Amniotic stem cell (primary cell): ENCODE measurements at places on chromosomes 6 and 20.

DNA sequence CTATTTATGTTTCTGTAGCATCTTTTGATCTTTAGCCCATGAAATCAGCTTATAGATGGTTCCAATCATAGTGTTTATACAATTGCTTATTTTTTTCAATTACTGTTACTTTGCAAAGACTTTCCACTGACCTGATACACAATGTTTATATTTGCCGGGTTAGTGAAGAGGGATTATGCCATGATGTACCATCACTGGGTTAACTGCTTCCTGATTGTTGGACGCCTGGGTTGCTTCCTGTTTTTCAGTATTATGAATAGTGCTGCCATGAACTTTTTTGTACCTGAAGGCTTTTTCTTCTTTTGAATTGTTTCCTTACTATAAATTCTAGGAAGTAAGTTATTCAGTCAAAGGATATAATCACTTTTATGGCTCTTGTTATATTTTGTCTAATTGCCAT lies 6.9 kb downstream of the MANBAL start:
- no peak for DNase-seq

- DNase-seq, result no peak
Measured at GRCh38 chr6:143335865-143336264, 114.6 kb downstream of the ADAT2 start.

DNA sequence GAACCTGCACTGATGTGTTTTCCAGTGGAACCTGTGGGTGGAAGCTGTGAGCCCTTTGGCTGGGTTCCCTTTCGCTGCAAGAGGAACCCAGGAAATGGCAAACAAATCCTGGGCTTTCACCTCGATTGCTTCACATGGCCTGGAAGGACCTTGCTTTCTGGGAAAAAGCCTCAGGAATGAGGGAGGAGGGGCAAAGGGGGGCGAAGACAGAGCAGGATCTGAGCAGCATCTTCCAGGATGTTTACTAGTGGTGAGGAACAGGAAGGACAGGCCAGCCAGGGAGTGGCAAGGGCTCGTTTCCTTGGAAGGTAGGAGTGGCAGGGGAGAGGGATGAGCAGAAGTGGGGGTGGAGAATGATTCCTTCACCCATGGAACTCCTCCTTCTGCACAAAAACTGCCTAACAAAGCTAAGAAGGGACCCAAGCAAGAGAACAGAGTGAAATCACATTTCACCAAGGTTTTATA lies 5.9 kb downstream of the SLC2A10 start:
- no peak for DNase-seq

DNA sequence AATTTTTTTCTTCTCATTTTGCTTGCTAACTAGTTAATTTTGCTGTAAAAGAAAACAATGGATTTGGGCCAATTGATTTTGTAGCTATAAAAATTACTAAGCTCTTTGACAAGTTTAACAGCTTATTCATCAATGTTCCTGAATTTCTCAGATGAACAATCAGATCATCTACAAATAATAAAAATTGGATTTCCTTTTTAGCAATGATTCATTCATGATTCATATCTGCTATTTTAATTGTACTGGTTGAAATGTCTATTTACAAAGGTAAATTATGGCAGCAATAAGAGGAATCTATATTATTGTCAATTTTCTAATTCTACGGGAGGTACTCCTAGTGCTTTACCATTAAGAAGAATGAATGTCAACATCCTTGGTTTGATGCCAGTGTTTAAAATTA lies 178.8 kb upstream of the BTBD3 start:
- DNase-seq, result no peak

GRCh38 chr20:9912858-9913434 lies 74.1 kb upstream of the PAK5 start:
- DNase-seq, result no peak

- no peak for DNase-seq
Measured at GRCh38 chr6:78593898-78594667, 273.3 kb upstream of the IRAK1BP1 start.

DNA sequence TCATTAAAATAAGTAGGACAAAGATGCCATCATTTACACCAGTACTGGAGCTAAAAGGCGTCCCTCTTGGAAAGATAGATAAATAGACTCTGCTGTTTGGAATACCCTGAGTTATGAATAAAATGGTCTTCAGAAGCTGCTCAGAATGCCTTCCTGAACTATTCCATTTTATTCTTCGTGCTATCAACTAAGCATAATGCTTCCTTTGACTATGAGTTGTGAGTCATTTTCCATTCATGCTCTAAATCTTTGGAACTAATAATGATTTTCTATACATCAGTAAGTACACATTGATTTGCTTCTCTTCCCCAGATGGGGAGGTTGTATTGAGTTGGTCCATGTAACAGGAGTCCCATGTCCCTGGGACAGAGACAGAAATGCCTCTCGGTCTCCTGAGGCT lies 98.3 kb upstream of the PDE7B start:
- DNase-seq, result no peak

DNA sequence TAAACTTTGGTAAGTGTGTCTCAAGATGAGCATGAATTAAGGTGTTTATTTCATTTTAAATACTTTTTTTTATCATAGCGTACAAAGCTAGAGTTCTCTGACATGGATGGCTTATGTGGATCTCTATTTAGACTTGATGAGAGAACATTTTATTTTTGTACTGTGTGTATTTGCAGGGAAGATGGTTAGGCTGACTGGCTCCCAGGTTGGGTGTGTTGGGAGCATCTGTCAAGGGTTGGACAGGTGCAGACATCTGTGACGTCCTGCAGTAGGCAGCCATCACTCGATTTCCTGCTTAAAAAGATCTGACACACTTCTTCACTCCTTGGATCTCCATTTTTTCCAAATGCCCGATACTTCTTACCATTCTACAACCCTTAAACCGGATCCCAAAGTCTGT lies 221.9 kb upstream of the QKI start:
- DNase-seq, result no peak

DNA sequence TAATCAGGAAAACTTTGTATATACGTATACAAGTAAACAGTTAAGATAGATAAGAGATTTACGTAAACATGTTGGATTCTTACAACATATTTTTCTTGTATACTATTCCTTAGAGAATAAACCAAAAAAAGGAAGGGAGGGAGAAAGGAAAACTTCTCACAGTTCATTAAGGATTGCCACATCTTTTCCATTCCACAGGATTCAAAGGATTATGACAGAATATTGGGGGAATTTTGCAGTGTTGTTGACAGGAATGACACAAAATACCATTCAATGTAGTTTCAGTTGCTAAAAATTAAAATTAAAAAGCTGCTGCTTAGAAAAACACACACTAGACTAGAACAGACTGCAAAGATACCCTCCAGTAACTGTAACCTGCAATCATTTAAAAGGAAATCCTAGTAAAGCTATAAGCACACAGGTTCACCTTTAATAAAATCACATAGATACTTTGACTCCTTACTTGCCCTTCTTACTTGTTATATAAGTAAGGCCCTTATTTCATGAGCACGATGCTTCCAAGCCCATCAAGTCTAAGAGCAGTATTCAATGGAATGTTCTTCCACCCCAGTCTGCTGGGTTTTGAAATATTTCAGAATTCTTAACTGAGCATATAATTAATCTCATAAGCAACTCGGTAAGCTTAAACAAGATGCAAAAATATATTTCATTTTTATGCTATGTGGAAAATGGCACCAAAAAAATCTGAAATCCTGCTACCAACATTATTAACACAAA lies 107.8 kb downstream of the SMLR1 start:
- DNase-seq, result no peak

DNA sequence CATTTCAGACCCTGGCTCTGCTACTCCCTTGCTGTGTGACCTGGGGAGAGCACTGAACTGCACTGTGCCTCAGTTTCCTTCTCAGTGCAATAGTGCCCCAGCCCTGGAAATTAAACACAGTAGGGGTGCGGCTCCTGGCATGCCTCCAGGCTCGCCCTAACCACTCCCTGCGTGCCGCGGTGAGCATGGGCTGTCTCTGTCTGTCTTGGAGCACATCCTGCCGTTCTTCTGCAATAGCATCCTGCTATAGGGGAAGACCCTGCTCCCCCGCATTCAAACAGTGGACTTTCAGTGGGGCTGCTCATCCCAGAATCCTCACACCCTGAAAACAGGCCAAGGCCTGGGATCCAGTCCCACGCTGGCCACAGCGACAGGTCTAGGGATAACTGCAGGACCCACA lies 129.5 kb downstream of the FOXC1 start:
- DNase-seq, result no peak

GRCh38 chr6:124203101-124203811 lies 399.6 kb downstream of the NKAIN2 start:
- DNase-seq, result no peak

DNA sequence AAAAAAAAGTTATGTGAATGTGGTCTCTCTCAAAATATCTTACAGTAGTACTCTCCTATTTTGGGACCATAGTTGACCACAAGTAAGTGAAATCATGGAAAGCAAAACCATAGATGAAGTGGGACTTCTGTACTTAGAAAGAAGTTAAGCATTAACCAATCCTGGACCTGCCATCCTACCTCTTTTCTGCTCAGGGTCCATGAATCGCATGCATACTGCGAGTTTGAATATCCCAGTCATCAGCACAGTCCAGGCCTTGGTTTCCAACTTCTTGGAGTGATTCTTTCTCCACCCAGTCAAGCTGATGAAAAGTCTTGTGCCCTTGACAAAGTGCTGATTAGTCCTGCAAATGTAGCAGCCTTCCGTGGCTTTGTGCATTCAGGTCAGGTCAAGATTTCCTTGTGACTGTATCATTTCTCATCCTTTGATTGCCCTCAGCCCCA lies 46.0 kb downstream of the RNF217 start:
- no peak for DNase-seq

DNA sequence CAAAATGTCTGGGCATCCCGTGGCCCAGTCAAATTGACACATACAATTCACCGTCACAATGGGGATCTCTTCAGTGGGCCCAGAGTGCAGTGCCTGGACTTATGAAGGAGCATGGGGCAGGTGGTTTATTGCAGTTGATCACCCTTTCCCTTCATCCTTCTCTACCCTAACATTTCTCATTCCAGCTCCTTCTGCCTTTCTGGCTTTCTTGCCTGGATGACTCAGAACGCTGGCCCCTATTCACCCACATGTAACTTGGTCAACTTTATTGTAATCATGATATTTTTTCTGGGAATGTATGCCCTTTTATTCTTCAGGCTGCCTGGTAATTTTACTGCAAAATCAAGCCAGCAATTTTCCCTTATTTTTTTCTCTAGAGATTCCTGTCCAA lies 179.9 kb upstream of the DTNBP1 start:
- no peak for DNase-seq

DNA sequence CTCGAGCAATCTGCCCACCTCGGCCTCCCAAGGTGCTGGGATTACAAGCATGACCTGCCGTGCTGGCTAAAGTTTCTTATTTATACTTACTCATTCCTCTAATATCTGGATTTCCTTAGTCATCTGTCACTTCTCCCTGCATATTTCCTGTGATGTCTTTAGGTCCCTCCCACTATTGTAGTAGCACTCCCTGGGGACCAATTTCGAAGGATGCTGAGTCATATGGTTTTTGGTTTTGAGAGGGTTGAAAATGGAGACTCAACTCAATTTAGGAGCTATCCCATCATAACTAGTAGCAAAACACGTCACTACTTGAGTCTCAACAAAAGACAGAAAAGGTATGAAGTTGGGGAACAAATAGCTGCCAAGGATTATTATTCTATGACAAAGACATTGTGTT lies 20.2 kb downstream of the MCUR1 start:
- peak; percentile 7 for DNase-seq

- DNase-seq, result no peak
Measured at GRCh38 chr6:22350109-22350508, 53.3 kb upstream of the PRL start.

DNA sequence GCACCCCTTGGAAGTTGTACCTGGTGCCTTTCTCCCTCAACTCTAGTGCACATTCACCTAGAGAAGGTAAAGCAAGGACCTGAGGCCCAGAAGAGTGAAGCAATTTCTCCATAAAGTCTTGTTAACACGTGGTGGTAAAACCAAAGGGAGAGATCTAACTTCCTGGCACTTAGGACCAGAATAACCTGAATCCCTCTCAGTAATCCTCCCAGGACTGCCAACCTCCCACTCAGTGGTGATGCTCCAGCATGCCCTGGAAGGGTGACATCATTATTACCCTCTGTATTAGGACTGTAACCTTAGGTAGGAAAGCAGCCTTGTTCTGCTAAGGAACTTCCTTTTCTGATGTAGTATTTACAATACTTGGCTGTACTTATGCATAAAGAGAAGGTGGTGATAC lies 330.6 kb upstream of the MARCKS start:
- DNase-seq, result no peak

DNA sequence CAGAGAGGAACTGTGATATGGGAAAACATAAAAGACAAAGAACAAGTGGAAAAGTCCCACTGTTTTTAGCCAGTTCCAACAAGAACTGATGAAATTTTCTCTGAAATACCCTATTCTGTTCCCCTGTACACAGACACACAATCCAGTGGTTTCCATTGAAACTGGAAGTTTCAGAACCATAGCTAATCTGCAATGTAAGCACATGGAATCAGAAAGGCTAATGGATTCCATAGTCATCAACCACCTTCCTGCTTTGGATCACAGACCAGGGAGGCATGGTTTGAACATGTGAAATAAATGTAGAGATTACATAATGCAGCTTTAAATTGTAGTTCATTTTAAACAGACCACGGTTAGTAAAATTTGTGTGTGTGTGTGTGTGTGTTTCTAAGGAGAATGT lies 242.1 kb downstream of the GJA1 start:
- no peak for DNase-seq

- no peak for DNase-seq
Measured at GRCh38 chr6:37792457-37793033, 27.0 kb upstream of the ZFAND3 start.

- DNase-seq, result no peak
Measured at GRCh38 chr20:18430172-18430826, 36.5 kb downstream of the DZANK1 start.

GRCh38 chr6:52726741-52727535 lies 36.3 kb downstream of the GSTA2 start:
- DNase-seq, result no peak

DNA sequence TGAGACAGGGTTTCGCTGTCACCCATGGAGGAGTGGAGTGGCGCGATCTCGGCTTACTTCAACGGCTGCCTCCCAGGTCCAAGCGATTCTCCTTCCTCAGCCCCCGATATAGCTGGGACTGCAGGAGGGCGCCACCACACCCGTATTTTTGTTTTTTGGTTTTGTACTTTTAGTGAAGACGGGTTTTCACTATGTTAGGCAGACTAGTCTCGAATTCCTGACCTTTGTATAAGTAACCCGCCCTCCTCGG lies 115.4 kb upstream of the BTN3A2 start:
- DNase-seq, result no peak

DNA sequence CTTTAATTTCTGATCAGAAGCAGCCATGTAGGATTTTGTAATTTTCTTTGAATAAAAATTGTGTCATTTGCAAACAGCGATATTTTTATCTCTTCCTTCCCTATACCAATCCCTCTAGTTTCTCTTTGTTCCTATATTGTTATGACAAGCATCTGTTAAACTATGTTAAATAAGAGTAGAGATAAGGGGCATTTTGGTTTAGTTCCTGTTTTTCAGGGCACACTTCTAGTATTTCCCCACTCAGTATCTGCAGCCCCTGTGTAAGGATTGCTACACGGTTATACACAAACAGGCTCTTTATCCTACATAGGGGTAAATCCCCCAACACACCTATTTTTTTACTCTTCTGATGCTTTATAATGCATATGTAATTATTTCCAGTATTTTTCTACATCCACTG lies 42.1 kb downstream of the TRERF1 start:
- no peak for DNase-seq

- no peak for DNase-seq
Measured at GRCh38 chr6:52209770-52210169, 23.6 kb downstream of the IL17A start.
